ENCODE measurements at places on chromosomes 5 and 9.

DNA sequence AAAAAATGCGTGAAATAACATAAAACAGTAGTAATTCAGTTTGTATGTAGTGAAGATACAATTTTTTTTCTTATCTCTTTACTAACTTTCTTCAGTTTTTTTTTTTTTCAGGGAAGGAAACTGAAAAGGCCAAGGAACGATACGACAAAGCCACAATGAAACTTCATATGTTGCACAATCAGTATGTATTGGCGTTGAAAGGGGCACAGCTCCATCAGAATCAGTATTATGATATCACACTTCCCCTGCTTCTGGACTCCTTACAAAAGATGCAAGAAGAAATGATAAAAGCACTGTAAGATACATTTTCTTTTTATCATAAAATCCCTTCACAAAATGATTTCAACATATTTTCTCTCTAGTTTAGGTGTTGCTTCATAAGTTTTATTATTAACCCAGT lies 120.0 kb downstream of the FER start:
- no peak for DNase-seq

GRCh38 chr5:172133359-172134029 lies 54.5 kb downstream of the STK10 start:
- peak; percentile 59 for DNase-seq

- no peak for DNase-seq
Measured at GRCh38 chr5:154164249-154164581, 26.3 kb upstream of the GALNT10 start.

DNA sequence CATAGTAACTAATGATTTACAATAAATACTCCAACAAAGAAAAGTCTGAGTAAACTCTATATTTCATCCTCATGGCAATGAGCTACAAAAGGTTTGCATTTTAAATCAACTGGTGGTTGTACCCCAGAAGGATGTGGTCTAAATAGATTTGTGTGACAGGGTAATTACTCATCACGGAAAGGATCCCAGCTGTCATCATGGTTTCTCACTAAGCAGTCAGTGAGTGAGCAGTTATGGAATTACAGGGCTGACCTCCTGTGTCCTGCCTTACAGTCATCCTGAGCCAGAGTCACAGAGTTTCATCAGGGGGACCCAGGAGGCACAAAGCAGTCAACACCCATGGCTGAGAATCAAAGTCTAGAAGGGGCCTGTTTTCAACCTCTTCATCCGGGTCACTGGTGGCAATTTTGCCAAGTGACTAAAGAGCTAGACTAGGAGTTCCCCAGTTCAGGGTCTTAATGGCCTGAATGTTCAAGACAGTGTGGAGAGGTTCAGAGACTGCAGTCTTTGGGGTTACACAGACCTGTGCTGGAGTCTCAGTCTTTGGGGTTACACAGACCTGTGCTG lies 210.7 kb upstream of the SLC24A2 start:
- peak; percentile 42 for DNase-seq

DNA sequence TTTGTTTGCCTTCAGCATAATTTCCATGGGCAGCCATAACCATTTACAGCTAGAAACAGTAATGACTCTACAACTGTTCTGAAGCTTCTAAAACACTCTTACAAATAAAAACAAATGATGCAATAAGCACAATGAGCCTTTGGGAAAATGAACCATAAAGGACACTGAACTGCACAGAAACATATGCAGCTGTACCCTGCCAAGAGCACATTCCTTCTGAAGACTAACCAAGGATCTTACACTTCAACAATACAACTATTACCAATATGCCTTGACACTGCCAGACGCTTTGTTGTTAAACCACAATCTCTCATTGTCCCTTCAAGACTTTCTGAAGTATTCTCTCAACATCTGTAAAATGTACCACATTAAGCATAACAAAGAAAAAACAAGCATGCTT lies 104.2 kb upstream of the HMHB1 start:
- no peak for DNase-seq

- DNase-seq: peak; percentile 11
Measured at GRCh38 chr9:130368631-130369103, 76.1 kb upstream of the ASS1 start.

GRCh38 chr9:17509701-17510100 lies 69.2 kb upstream of the SH3GL2 start:
- DNase-seq: no peak

DNA sequence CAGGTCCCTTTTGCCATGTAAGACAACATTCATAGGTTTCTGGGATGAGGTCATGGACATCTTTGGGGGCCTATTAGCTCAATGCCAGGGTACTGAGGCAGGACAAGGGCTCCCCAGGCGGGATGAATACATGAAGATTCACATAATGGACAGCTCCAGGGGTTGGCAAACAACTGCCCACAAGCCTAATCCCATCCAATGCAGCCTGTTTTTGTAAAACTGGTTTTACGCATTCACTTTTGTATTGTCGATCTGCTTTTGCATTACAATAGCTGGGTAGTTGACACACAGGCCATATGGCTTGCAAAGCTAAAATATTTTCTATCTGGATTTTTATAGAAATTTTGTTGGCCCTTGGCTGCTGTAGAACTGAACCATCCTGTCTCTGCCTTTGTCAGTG lies 248.5 kb upstream of the PANK3 start:
- DNase-seq: no peak

All from stimulated activated CD4-positive, alpha-beta T cell treated with anti-CD3 and anti-CD28 coated beads, Interleukin-12 subunit alpha, Interleukin-12 subunit beta, amount 100 ng/mL, for 48 hours (primary cell).